ENCODE measurements at places on chromosomes 7 and 10. TPM values are rescaled to one million over a fixed set of nuclear protein-coding genes. Genes with fewer than 3 reads are reported as not detected.

GRCh38 chr7:104208421-104208780 is 588 bp upstream of the ORC5 start:
- no peak for DNase-seq

GRCh38 chr7:131021460-131021859 is 287.5 kb upstream of the KLF14 start:
- no peak for DNase-seq

- no peak for DNase-seq
Measured at GRCh38 chr10:81873231-81873931, 1.6 kb upstream of the NRG3 start.

GRCh38 chr7:65422670-65423069 is 49.0 kb downstream of the ZNF92 start:
- no peak for DNase-seq

DNA sequence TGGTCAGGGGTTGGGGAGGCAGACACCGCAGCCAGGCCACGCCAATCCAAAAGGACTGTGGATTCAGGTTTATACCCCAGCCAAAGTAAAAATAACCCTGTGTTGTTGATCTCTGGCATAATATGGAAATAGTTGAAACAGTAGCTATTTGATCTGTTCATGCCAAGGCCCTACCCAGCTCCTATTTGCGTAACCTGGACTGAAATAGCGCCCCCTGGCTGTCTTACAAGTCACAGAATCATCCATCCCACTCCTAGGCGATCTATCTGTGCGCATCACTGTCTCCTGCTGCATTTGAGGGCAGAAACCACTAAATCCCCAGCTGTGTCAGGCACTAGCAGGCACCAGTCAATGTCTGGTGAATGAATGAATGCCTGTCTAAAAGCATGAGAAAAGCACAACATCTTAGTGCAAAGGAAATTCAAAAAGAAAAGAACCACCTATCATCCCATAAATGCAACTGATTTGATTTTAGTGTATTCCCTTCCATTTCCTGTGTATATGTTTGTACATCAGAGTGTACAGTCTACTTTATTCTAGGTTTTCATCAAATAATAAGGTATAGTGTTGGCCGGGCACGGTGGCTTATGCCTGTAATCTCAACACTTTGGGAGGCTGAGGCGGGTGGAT is 160.0 kb downstream of the SLIT1 start:
- DNase-seq = peak; percentile 59

DNA sequence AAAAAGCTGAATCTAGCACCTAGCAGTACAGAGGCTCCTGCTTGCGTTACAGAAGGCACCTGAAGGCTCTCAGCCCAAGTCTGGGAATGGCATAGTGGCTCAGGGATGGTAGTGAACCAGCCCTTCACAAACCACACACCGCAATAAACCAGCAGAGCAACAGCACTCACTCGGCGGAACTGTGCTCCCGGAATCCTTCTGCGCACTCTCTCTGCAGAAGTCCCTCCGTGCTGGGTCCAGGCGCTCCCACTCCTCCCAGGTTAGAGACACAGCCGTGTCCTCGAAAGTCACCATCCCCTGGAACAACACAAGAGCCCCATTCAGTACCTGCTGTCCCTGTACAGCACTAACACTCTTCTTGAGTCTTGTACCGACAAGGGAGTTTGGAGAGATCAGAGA is 1.5 kb downstream of the ZNF394 start:
- DNase-seq = no peak

Gene GCC1
- total RNA-seq = 8.4 TPM

Gene MPP7
- 8.3 TPM for total RNA-seq

Gene ICA1
- total RNA-seq = not detected

All from MG63 (cell line).